ENCODE measurements at places on chromosomes 1 and 21. TPM values are rescaled to one million over a fixed set of nuclear protein-coding genes. Genes with fewer than 3 reads are reported as not detected.
A peak's percentile ranks its signal among the peaks of the same experiment; 100 is the strongest.

GRCh38 chr1:45953934-45954847 is 150.8 kb downstream of the MAST2 start:
- no peak for DNase-seq

DNA sequence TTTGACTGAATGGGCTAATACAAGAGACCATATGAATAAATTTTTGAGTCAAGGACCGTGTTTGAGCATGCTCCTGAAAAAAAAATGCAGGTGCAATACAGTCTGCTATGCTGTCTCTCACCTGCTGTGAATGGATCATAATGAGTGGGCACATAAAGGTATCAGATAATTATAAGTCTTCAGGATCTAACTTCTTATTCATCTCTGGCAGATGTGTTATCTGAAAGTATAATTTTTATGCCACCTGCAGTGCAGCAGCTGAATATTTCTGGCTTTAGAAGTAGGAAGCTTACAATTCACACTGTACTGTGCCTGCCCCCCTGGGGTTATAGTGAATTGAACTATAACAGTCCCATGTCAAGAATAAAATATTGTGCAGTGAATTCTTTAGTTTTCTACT is 333.3 kb downstream of the MRPL39 start:
- no peak for DNase-seq

NBPF6 gene
- total RNA-seq: not detected

DNA sequence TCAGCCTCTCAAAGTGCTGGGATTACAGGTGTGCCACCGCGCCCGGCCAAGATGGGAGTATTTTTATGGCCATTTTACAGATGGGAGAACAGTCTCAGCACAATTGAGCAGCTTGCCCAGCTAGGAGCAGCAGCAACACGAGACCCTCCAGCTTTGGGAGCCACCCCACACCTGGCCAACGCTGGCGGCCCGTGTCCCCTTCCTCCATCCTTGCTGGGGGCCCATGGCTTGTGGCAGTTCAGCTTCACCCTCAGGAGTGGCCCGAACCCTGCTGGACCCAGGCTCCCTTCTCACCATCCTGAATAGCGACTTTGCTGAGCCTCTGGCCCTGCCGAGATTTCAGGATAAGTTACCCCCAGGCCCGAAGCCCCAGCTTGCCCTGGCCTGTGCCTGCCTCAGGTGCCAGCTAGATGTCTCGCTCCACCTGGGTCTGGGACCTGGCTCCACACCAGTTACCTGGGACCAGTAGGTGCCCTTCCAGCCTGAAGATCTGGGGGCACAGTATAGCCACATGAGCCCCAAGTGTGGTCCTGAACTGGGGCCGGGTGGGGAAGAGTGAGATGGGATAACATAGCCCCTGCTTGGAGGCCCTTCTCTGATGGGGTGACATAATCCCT is 19.2 kb downstream of the SLC66A1 start:
- no peak for DNase-seq

- DNase-seq: no peak
Observed at GRCh38 chr1:44484155-44484688, 79.2 kb downstream of the RNF220 start.

NPPB gene
- not detected for total RNA-seq

DNA sequence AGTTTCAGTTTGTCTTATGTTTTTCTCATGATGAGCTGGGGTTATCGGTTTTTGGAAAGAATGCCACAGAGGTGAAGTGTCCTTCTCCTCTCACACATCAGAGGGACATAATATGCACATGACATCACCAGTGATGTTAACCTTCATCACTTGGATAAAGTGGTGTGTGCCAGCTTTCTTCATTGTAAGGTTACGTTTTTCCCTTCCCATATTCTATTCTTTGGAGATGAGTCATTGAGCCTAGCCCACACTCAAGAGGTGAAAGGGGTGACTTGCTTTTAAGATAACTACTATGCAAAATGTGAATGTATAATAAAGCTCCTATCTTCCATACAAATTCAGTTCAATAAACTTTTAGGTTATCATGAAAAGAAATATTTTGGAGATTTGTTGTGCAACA is 36.7 kb upstream of the MAGI3 start:
- no peak for DNase-seq

GRCh38 chr1:16143005-16143565 is 12.8 kb downstream of the EPHA2 start:
- DNase-seq: no peak

TNFRSF18 gene
- total RNA-seq: not detected

GRCh38 chr1:47563201-47563600 is 125.4 kb downstream of the FOXD2 start:
- DNase-seq: no peak

HORMAD1 gene
- total RNA-seq: 0.26 TPM

LRRC42 gene
- 17.3 TPM for total RNA-seq

GRCh38 chr1:245827301-245827700 is 672.5 kb downstream of the KIF26B start:
- DNase-seq: no peak

DNA sequence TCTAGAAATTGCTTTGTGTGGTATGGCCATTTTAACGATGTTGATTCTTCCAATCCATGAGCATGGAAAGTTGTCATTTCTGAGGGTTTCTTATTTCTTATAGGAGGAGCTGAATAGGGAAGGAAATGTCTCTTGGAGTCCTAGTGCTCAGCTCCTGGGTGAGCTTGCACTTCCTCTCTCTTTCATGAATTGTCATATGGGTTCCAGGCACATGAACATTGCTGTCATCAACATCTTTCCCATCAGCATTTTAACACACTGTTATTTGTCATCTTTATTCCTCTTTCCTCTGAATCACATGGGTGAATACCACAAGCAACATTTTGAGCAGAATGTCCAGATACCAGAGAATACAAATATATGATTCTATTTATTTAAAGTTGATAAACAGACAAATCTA is 23.4 kb downstream of the SLAMF6 start:
- DNase-seq: no peak

DNA sequence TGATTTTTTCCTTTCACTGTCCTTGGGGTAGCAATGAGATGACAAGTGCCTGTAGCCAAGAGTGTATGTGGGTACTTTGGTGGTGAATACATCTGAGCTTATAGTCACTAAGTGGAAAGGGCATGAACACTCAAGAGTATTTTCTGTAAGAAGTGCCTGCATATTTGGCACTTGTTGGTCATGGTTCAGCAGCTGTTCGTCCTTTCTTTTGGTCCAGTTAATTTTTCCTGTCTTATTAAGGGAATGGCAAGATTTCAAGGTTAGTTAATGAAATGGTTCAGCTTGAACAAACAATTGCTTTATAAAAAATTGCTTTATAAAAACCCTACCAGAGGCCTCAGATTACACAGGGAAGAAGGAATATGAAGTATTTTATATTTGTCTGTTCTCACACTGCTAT is 48.6 kb upstream of the GPR52 start:
- DNase-seq: no peak

DNA sequence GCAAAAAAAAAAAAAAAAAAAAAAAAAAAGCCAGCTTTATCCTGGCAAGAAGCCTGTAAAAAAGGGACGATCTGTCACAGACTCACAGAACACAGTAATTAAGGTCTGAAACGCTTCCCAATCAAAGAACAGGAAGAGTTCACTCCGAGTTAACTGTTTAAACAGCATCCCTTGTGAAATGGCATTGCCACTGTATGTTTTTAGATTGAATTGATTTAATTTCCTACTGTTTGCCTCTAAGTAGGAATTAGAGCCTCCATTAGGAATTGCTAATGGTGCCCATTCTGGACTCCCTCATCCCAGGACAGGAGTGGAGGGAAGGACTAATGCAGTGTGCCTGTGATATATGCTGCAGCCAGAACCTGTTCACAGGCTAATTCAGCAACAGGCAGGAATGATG is 370.8 kb downstream of the RWDD3 start:
- peak; percentile 5 for DNase-seq

DNA sequence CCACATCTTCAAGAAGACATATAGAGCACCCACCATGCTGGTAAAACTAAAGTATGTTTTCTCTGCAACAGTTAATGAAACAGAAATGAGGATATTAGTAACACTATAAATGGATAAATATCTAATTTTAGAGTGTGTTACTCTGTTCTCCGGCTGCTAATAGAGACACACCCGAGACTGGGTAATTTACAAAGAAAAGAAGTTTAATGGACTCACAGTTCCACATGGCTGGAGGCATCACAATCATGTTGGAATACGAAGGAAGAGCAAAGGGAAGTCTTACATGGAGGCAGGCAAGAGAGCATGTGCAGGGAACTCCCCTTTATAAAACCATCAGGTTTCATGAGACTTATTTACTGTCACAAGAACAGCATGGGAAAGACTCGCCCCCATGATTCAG is 287.2 kb downstream of the SRGAP2C start:
- no peak for DNase-seq

TTC39A gene
- total RNA-seq: 4.1 TPM

OLIG2 gene
- not detected for total RNA-seq

SFN gene
- total RNA-seq: 8.6 TPM

- DNase-seq: no peak
Observed at GRCh38 chr1:211347077-211347844, 20.6 kb downstream of the TRAF5 start.

GRCh38 chr1:225209153-225209552 is 218.7 kb downstream of the LBR start:
- no peak for DNase-seq

GRCh38 chr21:45854690-45855247 is 126.8 kb upstream of the COL6A1 start:
- no peak for DNase-seq

MACO1 gene
- total RNA-seq: 24.4 TPM

DNA sequence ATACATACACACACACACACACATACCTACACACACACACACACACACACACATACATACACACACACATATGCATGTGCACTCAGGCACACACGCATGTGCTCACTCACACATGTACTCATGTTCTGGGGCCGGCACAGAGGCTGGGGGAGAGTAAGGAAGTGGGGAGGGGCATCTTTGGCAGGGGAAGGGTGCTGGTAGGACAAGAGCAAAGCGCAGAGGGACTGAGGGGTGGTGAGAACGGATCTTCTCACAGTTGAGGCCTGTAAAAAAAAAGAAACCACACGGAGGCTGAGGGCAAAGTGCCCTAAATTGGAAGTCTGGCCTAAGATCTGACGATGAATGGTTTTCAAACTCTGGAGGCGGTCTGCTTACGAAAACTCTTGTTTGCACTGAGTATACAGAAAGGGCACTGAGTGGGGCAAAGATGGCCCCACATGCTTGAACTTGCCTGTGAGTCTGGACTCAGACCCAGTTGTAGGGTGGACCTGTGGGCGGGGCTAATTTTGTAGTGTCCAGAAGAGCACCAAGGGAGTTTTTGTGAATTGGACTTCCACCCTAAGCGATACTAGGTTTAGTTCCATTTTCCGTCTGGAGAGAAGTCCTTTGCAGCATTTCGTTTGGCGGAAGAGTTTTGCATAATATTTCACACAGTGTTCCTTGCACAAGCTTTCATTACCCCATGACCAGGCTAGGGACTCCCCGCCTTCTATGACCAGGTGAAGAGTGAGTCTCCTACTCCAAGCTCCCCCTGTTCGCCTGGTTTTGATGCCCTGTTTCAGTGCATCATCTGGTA is 79.3 kb upstream of the LYST start:
- no peak for DNase-seq

- DNase-seq: no peak
Observed at GRCh38 chr1:205270764-205271163, 43.0 kb downstream of the TMCC2 start.

BTBD8 gene
- total RNA-seq: 16.1 TPM

- no peak for DNase-seq
Observed at GRCh38 chr1:89199525-89200031, 836 bp upstream of the GBP4 start.

GRCh38 chr1:221223281-221223680 is 344.0 kb downstream of the HLX start:
- no peak for DNase-seq

FMO5 gene
- 9.5 TPM for total RNA-seq
